ENCODE measurements at places on chromosomes 5 and 9.

GRCh38 chr5:132822650-132823480, 7.6 kb downstream of the SHROOM1 start:
- no peak for DNase-seq

GRCh38 chr9:7794196-7794595, 5.4 kb downstream of the DMAC1 start:
- DNase-seq = no peak

- peak; percentile 96 for DNase-seq
Observed at GRCh38 chr5:139262742-139263445, 30.6 kb upstream of the MATR3 start.

DNA sequence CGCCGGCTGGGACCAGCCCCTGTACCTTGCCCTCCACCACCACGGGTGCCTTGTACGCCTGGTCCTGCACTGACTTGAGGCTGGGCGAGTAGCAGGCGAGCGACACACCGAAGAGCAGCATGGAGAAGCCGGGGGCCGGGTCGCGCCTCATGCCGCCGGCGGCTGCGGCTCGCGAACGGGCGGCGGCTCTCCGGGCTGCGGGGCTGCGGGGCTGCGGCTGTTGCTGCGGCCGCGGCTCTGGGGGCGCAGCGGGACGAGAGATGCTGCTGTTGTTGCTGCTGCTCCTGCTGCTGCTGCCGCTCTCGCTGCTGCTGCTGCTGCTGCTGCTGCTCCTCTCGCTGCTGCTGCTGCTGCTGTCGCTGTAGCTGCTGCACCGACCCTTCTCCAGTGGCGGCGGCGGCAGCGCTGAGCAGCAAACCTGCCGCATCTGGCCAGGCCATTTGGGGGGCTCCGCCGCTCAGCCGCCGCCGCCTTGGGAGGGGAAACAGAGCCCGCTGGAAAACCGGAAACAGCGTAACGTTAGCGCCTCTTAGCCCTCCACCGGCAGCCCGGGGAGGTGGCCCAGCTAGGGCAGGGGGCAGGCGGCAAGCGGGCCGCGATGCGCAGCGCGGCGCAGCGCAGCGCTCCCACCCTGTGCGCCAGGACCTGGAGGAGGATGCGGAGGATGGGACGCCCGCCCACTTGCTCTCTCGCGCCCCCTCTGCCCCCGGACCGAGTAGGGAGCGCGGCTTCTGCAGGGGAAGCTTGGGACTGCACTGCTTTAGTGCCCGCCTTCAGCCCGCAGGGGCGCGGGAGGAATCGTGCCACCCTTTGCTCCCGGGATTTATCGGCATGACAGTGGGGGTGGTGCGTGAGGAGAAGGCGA, at the start of gene NRG2:
TSS of gene NRG2 (minus strand) at position 657 of the 865 bp plus-strand sequence.
- DNase-seq = peak; percentile 69

- no peak for DNase-seq
Observed at GRCh38 chr5:73801686-73802085, 175.7 kb downstream of the ARHGEF28 start.

DNA sequence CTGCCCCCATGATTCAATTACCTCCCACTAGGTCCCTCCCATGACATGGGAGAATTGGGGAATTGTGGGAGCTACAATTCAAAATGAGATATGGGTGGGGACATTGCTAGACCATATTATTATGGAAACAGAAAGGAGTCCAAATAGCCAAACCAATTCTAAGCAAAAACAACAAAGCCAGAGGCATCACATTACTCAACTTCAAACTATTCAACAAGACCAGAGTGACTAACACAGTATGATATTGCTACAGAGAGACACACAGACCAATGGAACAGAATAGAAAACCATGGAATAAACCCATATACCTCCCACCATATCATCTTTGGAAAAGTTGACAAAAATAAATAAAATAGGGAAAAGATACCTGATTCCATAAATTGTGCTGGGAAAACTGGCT, 710.5 kb upstream of the CDH9 start:
- no peak for DNase-seq

- no peak for DNase-seq
Observed at GRCh38 chr5:155624597-155625241, 611.2 kb downstream of the KIF4B start.

DNA sequence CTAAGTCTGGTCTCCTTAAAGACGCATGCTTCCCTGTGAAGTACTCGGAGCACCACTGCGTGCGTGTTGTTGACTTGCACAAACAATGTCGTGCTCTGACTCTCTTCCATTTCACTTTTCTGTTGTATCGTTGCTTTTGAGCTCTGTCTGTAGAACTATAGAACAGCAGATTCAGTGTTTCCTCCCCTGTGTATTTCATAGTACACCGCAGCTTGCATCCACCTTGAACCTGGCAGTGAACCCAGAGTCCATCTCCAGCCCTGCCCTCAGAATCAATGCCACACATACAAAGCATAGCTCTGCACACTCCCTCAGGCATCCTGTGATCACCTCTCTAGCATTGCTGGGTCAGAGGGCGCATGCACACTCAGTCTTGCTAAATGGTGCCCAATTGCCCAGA, 37.2 kb upstream of the ADAMTS2 start:
- DNase-seq = no peak
